Putamen (tissue), 1 donor: ENCODE measurements at places on chromosomes 6 and 20.

DNA sequence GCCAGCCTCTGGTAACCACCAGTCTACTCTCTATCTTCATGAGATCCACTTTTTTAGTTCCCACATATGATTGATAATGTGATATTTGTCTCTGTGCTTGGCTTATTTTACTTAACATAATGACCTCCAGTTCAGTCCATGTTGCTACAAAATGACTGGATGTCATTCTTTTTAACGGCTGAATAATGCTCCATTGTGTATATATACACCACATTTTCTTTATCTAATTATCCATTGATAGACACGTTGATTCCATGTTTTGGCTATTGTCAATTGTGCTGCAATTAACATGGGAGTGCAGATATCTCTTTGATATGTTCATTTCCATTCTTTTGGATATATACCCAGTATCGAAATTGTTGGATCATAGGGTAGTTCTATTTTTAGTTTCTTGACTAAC lies 89.3 kb downstream of the ATRN start:
- no peak for DNase-seq

GRCh38 chr6:110468731-110469130 lies 7.7 kb downstream of the SLC22A16 start:
- DNase-seq = no peak

GRCh38 chr6:52642368-52642767 lies 28.5 kb upstream of the TMEM14A start:
- DNase-seq = no peak

DNA sequence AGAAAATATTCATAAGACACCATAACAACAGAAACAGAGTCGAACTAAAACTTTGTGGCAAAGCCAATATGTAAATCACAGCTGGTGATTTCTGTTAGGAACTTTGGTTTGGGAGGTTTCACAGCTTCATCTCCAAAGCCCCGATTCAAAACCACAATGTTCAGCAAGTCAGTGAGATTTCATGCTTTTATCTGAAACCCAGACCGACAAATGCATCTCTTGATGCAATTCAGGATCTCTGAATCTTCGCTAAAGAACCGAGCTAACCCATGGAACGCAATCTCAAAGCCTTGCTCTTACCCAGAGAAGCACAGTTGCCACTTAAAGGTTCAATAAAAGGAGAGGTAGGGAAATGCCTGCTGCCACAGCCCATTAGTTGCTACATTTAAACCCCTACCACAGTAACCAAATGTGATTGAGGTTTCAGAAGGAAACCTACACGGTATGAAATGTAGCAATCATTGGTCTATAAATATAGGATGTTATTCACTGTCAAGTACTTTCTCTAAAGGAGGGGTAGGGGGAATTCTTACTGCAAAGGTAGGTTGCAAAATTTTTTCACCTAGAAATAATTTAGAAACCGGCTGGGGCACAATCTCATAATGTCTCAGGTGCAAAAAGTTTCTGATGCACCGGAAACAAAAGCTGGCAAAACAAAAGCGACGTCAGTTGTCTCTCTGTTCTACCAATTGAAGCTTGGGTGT lies 381.0 kb upstream of the ARID1B start:
- no peak for DNase-seq

GRCh38 chr6:168607272-168608112 lies 166.5 kb downstream of the SMOC2 start:
- DNase-seq = no peak

DNA sequence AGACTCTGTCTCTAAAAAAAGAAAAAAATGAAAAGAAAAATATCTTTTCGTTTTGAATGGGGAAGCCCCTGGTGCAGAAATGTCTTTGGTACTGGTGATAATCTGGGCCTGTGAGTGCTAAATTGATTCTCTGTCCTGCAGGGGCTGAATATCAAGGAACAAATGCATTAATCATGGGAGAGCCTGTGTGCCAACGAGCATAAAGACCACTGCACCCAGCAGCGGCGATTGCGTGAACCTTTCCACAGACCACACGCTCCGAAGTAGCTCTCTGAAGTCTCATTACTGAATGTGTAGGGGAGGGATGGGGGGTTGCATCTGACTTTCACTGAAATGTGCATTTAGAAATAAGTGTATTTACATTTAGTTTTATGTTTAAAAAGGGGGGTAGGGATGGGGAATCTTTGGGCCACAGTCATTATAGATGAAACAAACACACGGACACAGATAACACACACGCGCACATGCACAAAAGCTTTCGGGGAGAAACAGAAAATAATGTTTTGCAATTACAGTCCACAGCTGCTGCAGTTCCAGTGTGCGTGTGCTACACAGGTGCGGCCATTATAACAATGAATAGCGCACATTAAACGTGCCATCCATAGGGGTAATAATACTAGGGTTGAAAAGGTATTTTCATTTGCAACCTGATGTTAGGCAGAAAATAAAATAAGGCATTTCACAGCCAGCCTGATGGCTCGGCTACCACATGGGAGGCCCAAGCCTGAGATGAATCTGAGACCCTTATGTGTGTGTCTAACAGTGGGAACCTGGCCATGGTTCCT lies 154.0 kb downstream of the MBOAT1 start:
- no peak for DNase-seq

DNA sequence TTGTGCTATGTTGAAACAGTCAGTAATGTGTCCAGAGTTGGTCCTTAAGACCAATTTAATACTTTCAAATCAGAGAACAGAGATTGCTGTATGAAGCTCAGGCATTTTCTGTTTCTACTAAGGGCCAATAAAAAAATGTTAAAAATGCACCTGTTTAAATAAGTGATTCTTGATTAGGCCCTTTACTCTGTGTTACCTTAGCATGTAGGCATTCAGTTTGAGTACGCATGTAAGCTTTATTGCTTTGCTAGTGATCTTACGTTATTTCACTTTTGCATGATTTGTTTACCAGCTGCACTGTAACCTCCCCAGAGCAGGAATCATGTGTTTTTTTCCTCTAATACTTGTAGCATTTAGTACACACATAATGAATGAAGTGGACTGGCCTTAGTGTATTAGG lies 61.0 kb downstream of the AFG1L start:
- DNase-seq = no peak
